ENCODE measurements at places on chromosomes 2 and 18. TPM values are rescaled to one million over a fixed set of nuclear protein-coding genes. Genes with fewer than 3 reads are reported as not detected.

DNA sequence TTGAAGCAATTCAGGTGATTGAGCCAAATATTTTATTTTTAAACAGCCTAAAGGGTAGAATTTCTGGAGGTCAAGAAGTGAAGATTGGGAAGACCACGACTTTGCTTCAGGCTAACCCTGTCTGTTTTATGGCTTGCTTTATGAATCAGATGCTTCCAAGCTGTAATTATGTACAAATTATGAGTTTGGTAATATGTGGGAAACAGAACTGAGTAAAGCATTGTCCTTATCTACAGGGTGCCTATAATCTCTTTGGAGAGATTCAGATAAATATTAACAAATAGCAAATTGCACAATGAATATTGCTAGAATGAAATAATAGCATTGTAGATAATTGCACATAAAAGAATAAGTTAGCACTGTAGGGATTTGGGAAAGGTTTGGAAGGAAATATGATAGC lies 539.4 kb upstream of the CDH2 start:
- H3K27ac ChIP-seq: no peak overlapping the region
- DNase-seq: no peak
- no peaks in the 10 kb centered on the region for H3K36me3 ChIP-seq
- no peaks in the 10 kb centered on the region for H3K4me1 ChIP-seq
- no peaks in the 10 kb centered on the region for H3K27me3 ChIP-seq

- DNase-seq: no peak
- no peaks in the 10 kb centered on the region for H3K4me1 ChIP-seq
- no peaks in the 10 kb centered on the region for H3K36me3 ChIP-seq
- no peaks in the 10 kb centered on the region for H3K27me3 ChIP-seq
- no peak overlapping the region for H3K27ac ChIP-seq
Measured at GRCh38 chr18:69257861-69258458, 142.7 kb upstream of the DOK6 start.

DNA sequence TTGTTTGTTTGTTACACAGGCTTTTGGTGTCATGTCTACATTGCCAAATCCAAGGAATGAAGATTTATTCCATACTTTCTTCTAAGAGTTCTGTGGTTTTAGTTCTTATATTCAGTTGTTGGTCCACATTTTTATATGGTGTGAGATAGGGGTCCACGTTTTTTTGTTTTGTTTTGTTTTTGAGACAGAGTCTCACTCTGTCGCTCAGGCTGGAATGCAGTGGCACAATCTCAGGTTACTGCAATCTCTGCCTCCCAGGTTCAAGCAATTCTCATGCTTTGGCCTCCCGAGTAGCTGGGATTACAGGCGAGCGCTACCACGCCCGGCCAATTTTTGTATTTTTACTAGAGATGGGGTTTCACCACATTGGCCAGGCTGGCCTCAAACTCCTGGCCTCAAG lies 8.2 kb downstream of the RALBP1 start:
- H3K36me3 ChIP-seq: no peaks in the 10 kb centered on the region
- DNase-seq: no peak
- no peak overlapping the region for H3K4me3 ChIP-seq
- no peaks in the 10 kb centered on the region for H3K4me1 ChIP-seq

- DNase-seq: no peak
- no peak overlapping the region for H3K27ac ChIP-seq
- no peaks in the 10 kb centered on the region for H3K4me1 ChIP-seq
Measured at GRCh38 chr18:76615065-76615733, 120.2 kb upstream of the ZNF516 start.

- H3K36me3 ChIP-seq: no peaks in the 10 kb centered on the region
- no peak for DNase-seq
- no peaks in the 10 kb centered on the region for H3K27me3 ChIP-seq
- H3K4me1 ChIP-seq: no peaks in the 10 kb centered on the region
- no peak overlapping the region for H3K4me3 ChIP-seq
Measured at GRCh38 chr2:28442328-28442727, 49.7 kb downstream of the FOSL2 start.

GRCh38 chr2:229212241-229212640 lies 58.8 kb downstream of the PID1 start:
- H3K4me3 ChIP-seq: no peak overlapping the region
- DNase-seq: no peak
- no peaks in the 10 kb centered on the region for H3K4me1 ChIP-seq

GRCh38 chr18:8529609-8530008 lies 79.6 kb upstream of the RAB12 start:
- no peaks in the 10 kb centered on the region for H3K27me3 ChIP-seq
- H3K27ac ChIP-seq: no peak overlapping the region
- no peak for DNase-seq
- no peaks in the 10 kb centered on the region for H3K4me1 ChIP-seq

GRCh38 chr18:68991286-68991685 lies 193.4 kb downstream of the CCDC102B start:
- no peak overlapping the region for H3K4me3 ChIP-seq
- no peaks in the 10 kb centered on the region for H3K27me3 ChIP-seq
- H3K27ac ChIP-seq: no peak overlapping the region
- no peaks in the 10 kb centered on the region for H3K36me3 ChIP-seq

GRCh38 chr2:172084395-172084644 lies 987 bp upstream of the DLX1 start:
- no peak for DNase-seq
- H3K4me3 ChIP-seq: no peak overlapping the region
- peaks cover 77% of the 10 kb centered on the region for H3K27me3 ChIP-seq
- peaks cover 5% of the 10 kb centered on the region for H3K4me1 ChIP-seq
- no peak overlapping the region for H3K27ac ChIP-seq

DNA sequence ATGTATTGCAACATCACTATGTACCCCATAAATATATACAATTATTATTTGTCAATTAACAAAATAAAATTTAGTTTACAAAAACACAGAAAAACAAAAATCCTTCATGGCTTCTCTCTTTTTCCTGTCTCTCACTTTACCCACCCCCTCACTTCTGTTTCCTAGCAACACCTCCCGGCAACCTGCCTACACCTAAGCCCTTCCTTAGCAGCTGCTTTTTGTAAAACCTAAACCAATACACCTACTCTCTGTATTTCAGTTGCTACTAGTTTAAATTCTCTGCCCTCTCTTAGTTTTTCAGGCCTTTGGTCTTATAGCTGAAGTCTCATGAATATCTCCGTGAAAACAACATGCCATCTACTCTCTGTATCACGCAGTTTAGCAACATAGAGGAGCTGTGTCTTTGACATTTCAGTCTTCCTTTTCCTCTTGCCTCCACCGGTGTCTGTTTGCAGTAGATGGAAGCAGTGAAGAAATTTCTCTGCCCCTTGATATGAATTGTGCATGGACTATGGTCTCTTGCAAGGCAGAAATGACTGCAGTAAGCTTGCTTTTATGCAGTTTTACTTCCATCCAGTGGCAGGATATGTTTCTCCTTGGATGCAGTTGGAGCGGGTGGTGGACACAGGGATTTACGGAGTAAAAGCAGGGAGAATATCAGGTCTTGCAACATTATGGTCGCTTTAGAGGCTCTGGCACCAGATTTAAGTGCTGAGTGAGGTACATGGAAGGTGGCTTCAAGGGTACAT lies 42.0 kb upstream of the ZDBF2 start:
- no peak overlapping the region for H3K27ac ChIP-seq
- no peak overlapping the region for H3K4me3 ChIP-seq
- H3K36me3 ChIP-seq: no peaks in the 10 kb centered on the region
- no peak for DNase-seq

DNA sequence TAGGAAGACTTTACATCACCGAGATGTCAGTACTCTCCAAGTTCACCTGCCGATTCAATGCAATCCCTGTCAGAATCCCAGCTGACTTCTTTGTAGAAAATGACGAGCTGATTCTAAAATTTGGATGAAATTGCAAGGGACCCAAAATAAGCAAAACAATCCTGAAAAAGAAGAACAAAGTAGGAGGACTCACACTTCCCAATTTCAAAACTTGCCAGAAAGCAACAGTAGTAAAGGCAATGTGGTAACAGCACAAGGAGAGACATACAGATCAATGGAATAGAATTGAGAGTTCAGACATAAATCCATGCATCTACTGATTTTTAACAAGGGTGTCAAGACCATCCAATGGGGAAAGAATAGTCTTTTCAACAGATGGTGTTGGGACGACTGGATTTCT lies 52.2 kb downstream of the SMAD7 start:
- no peak overlapping the region for H3K27ac ChIP-seq
- H3K27me3 ChIP-seq: no peaks in the 10 kb centered on the region
- H3K36me3 ChIP-seq: no peaks in the 10 kb centered on the region
- H3K4me3 ChIP-seq: no peak overlapping the region

DNA sequence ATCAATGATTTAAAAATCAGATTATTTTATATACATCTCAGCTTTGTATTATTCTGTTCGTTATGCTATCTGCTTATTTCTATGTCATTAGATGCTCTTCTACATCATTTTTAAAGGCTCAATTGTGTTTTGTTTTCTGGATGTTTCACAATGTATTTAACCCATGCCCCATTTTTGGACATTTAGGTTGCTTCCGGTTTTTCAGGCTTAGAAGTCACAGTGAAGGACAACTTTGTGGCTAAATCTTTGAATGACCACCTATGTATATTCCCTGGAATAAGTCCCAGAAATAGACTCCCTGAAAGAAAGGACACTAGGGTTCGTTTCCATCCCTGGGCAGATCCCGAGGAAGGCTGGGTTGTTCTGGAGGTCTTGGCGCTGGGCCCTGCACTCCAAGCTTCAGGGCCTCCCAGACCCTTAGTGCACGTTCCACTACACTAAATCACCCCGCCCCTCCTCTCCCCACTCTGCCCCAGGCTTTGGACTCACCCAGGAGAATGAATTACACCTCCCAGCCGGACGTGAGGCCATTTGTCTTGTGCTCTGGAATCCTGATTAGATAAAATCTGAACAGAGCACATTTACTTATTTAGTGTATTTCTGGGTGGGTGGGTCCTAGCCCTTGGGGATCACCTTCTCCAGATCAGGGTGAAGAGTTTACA lies 188.2 kb downstream of the ZFP36L2 start:
- peak overlapping the region; percentile 35 for H3K27ac ChIP-seq
- no peaks in the 10 kb centered on the region for H3K27me3 ChIP-seq
- no peaks in the 10 kb centered on the region for H3K36me3 ChIP-seq
- DNase-seq: no peak
- no peak overlapping the region for H3K4me3 ChIP-seq
- no peaks in the 10 kb centered on the region for H3K4me1 ChIP-seq

DNA sequence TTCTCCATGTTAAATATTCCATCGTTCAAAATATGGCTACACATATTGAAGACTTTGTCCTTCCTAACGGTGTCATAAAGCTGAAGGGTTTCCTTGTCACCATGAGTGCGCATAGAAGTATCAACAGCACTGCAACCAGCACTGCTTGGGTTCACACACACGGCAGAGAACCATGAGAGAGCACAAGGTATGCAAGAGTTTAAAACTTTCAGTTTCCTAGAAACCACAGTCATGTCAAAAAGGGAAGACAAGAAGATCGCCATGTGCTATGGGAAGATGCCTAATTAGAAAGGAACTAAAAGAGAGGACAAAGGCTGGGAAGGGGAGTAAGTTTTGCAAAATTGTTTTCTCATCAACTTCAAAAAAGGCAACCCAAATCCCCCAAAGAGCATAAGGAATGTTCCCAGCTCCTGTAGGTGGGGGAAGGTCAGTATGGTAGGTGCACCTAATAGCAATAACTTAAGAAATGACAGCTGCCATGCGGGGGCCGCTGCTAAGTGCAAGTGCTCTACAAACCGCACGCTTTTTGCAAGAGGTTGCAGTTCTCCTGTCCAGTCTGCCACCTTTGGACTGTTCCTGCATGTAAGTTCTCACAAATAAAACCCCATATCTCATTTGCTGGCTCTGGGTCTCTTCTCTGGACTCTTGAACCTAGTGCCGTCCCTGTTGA lies 136.8 kb downstream of the TMEM163 start:
- no peaks in the 10 kb centered on the region for H3K36me3 ChIP-seq
- no peaks in the 10 kb centered on the region for H3K4me1 ChIP-seq
- no peak overlapping the region for H3K4me3 ChIP-seq
- DNase-seq: no peak

GRCh38 chr2:239574434-239575156 lies 173.8 kb upstream of the HDAC4 start:
- no peaks in the 10 kb centered on the region for H3K4me1 ChIP-seq
- DNase-seq: no peak
- H3K36me3 ChIP-seq: no peaks in the 10 kb centered on the region
- no peaks in the 10 kb centered on the region for H3K27me3 ChIP-seq
- H3K4me3 ChIP-seq: no peak overlapping the region

- H3K27me3 ChIP-seq: no peaks in the 10 kb centered on the region
- no peaks in the 10 kb centered on the region for H3K4me1 ChIP-seq
- no peak for DNase-seq
- H3K36me3 ChIP-seq: no peaks in the 10 kb centered on the region
Measured at GRCh38 chr2:20157193-20157891, 67.6 kb downstream of the SDC1 start.

GRCh38 chr2:1427086-1427485 lies 13.8 kb downstream of the TPO start:
- no peak for DNase-seq
- H3K4me3 ChIP-seq: no peak overlapping the region
- H3K36me3 ChIP-seq: no peaks in the 10 kb centered on the region
- H3K27ac ChIP-seq: no peak overlapping the region
- H3K4me1 ChIP-seq: no peaks in the 10 kb centered on the region

DNA sequence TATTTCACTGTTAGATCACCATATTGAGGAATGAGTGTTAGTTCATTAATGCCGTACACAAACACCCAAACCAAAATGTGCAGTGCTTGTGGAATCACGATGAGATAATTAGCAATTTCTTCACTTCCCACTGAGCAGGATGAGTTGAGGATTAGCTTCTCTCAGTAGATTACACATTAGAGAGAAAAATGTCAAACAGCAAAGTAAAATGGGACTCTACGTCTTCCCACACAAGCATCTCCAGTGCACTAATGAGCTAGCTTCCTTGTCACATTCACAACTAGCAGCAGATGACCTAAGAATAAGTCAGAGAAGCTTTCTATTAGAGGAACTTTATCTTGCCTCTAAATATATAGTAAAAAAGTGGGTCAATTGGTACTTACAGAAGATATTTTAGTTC lies 926.9 kb downstream of the TSN start:
- H3K36me3 ChIP-seq: no peaks in the 10 kb centered on the region
- H3K27ac ChIP-seq: no peak overlapping the region
- H3K4me3 ChIP-seq: no peak overlapping the region
- H3K4me1 ChIP-seq: no peaks in the 10 kb centered on the region
- no peak for DNase-seq
- H3K27me3 ChIP-seq: no peaks in the 10 kb centered on the region

Gene SCN3A
- 1.6 TPM for total RNA-seq

Gene PLCD4
- 2.7 TPM for total RNA-seq

Gene RGPD4
- not detected for total RNA-seq

Gene PCARE
- total RNA-seq: not detected
